ENCODE measurements at places on chromosomes 7 and 10. TPM values are rescaled to one million over a fixed set of nuclear protein-coding genes. Genes with fewer than 3 reads are reported as not detected.
A peak's percentile ranks its signal among the peaks of the same experiment; 100 is the strongest.

- no peak for DNase-seq
These were observed 148.7 kb downstream of the C7orf25 start for GRCh38 chr7:42763137-42763551.

GRCh38 chr7:42940985-42941847, 9.0 kb downstream of the MRPL32 start:
- DNase-seq, result peak; percentile 84

DNA sequence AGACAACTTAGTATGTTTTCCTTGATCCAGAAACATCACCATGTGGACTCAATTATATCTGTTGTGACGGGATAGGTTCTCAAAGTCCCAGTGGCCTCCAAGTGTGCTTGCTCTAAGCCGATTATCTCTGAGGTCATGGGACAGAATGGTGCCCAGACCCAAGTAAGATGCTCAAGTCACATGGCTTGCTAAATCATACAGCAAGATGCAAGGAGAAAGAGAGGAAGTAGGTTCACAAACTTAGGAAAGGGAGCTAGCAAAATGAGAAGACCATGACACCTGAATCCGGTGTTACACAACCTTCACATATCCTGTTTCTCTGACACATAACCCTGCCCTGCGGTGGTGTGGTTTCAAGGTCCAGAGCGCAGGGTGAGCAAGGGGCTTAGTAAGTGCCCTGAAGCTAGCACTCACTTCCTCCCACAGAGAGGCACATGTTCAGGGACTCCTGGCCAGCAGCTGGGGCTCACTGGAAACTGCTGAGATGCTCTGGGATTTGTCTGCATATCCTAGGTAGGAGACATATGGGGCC, 590.9 kb upstream of the ANKRD30A start:
- DNase-seq, result no peak

- no peak for DNase-seq
These were observed 44.7 kb downstream of the THNSL1 start for GRCh38 chr10:25061125-25061524.

The RSPH10B gene
- not detected for total RNA-seq

- DNase-seq, result no peak
These were observed 191.1 kb upstream of the BMPER start for GRCh38 chr7:33714208-33714607.

- no peak for DNase-seq
These were observed 637.5 kb upstream of the GALNT17 start for GRCh38 chr7:70494225-70495032.

The CASP2 gene
- 26.7 TPM for total RNA-seq

GRCh38 chr7:44059219-44060090, 5.9 kb downstream of the PGAM2 start:
- DNase-seq, result peak; percentile 53

- DNase-seq, result no peak
These were observed 48.7 kb downstream of the ODAD2 start for GRCh38 chr10:27950242-27950564.

The OR9A2 gene
- not detected for total RNA-seq

DNA sequence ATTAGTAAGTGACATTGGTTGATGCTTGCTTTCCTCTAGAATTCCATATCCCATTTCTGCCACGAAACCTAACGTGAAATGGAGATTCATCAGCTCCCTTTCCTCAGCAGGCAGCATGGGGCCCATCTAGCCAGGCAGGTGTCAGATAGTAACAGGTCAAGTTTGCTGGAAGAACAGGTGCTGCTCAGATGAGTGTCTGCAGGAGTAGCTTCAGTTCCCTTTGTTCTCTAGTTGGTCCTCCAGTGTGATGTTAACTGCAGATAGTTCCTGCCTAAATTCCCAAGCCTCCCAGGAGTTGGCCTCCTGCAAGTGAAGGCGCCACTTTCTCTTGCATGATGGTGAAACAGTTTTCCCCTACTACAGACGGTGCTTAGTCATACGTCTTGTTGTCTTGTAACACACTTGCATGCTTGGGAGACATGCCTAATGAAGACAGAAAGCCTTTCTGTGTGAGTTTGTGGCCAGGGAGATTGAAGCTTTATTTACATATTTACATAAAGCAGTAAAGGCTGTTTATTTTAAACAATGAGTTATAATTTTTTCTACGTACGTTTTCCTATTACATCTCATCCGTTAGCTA, 175.4 kb downstream of the CHN2 start:
- DNase-seq, result no peak

- DNase-seq, result no peak
These were observed 5.0 kb downstream of the CD36 start for GRCh38 chr7:80643336-80643915.

DNA sequence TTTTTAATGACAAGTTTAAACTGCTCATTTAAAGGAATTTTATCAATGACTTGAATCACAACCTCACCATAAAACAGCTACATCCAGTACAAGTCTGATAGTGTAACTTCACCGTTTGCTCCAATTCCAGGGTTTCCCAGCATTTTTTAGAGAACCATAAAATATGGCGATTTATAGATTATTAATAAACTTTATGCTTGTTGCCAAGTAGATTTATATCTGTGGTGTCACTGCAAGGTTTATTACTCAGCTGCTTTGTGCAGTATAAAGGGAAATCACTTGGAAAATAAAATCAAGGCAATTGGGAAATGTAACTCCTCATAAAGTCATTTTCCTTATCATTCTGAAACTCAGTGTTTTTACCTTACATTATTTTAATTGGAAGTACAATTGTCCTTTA, 64.0 kb upstream of the ADAM12 start:
- no peak for DNase-seq

GRCh38 chr10:25502453-25502852, 327.7 kb downstream of the GPR158 start:
- no peak for DNase-seq

The FOXP2 gene
- total RNA-seq, result 7.6 TPM

The ZNF736 gene
- 13.5 TPM for total RNA-seq

GRCh38 chr7:216360-217300, 24.3 kb downstream of the FAM20C start:
- DNase-seq, result no peak

- peak; percentile 48 for DNase-seq
These were observed 11.9 kb upstream of the LRRC27 start for GRCh38 chr10:132319853-132320653.

The OGDHL gene
- total RNA-seq, result 0.69 TPM

- no peak for DNase-seq
These were observed 328.2 kb downstream of the TNS3 start for GRCh38 chr7:47253650-47254080.

GRCh38 chr7:33886149-33886623, 19.2 kb upstream of the BMPER start:
- DNase-seq, result no peak

DNA sequence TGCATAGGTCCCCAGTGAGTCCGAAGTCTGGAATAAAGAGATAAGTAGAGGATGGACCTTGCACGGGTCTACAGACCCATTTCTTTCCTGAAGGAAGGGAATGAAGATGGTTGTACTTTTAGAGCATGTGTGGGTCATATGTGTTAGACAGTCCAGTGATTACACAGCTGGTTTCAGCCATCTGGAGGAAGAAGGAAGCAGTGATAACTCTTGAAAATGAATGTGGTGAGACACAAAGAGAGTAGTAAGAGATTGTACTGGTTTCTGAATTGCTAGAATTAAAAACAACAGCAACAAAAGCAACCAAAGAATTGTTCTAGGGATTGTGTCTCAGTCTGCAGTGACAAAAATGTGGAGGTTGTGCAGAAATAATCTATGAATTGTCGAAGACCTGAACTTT, 258.9 kb downstream of the SUGCT start:
- no peak for DNase-seq

DNA sequence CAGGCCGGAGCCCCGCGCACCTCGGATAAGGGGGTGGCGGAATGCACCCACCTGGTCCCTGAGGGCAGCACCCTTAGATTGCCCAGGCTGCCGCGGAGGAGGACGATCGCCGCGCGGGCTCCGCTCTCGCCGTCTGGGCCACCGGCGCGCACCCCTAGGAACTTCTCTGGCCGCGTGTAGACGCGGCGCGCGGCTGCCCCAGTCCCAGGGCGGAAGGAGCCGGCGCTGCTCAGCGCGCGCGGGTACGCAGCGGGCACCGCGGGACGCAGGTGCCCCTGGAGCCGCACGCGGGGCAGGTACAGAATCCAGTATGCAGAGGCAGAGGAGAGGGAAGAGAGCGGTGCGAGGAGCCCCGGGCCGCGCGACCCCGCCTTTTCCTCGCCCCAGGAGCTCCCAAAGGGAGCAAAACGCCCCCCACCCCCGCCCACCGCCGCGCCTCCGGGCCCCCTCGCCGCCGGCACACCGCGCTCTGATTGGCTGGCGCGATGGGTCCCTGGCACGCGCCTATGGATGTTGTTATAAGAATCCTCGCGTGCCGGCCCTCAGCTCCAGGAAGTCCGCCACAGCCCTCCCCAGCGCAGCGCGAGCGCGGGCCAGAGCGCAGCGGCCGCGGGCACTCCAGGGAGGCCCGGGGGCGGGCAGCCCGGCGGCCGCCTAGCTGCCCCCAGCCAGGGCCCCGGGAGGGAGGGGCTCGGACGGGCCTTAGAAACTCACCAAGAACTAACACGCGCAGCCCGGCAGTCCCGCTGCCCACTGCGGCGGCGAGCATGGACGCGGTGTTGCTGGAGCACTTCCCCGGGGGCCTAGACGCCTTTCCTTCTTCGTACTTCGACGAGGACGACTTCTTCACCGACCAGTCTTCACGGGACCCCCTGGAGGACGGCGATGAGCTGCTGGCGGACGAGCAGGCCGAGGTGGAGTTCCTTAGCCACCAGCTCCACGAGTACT, at the start of gene PTF1A:
PTF1A (plus strand) TSS at position 549 of the 948 bp plus-strand sequence; CDS start at position 768, 219 bp downstream.
- DNase-seq, result no peak

GRCh38 chr7:144459635-144460034, 56.1 kb upstream of the NOBOX start:
- DNase-seq, result no peak

DNA sequence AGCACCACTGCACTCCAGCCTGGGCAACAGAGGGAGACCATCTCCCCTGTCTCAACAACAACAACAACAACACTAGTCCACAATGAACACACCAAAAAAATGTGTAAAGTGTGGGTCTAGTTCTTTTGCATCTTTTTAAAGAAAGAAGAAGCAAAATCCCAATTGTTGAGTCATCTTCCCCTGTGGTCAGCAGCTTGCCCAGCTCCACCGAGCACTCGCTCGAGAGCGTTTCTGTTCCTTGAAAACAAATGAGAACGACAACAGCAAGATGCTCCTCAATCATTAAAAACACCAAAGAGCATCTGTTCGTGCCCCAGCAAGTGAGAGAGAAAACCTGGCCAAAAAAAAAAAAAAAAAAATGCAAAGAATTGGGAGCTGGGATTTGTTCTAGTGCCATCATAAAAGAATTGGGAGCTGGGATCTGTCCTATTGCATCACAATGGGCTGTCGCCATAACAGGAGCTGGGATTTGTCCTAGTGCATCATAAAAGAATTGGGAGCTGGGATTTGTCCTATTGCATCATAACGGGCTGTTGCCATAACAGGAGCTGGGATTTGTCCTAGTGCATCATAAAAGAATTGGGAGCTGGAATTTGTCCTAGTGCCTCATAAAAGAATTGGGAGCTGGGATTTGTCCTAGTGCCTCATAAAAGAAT, 118.1 kb downstream of the PTPRN2 start:
- DNase-seq, result no peak
